Forelimb muscle (tissue), 1 donor: ENCODE measurements at places on chromosomes 13 and 19. TPM values are rescaled to one million over a fixed set of nuclear protein-coding genes. Genes with fewer than 3 reads are reported as not detected.

Gene ADM5
- 0.99 TPM for polyA plus RNA-seq

Gene CLEC17A
- polyA plus RNA-seq: not detected

Gene ZSWIM4
- 2.9 TPM for polyA plus RNA-seq

Gene PRSS57
- polyA plus RNA-seq: 0.44 TPM

Gene PNMA8A
- polyA plus RNA-seq: 35.9 TPM

Gene OR10H1
- polyA plus RNA-seq: 0.04 TPM

Gene U2AF1L4
- 16.6 TPM for polyA plus RNA-seq

Gene OVOL3
- not detected for polyA plus RNA-seq

Gene NCCRP1
- 0.06 TPM for polyA plus RNA-seq

Gene PGLYRP2
- polyA plus RNA-seq: not detected

Gene TARM1
- polyA plus RNA-seq: not detected

Gene ZNF229
- 4.8 TPM for polyA plus RNA-seq

Gene ZNF560
- polyA plus RNA-seq: 0.09 TPM

Gene CXCL17
- not detected for polyA plus RNA-seq

Gene KLF5
- 27.8 TPM for polyA plus RNA-seq

Gene SGCG
- polyA plus RNA-seq: 70.9 TPM

Gene TBXA2R
- polyA plus RNA-seq: 1.7 TPM

Gene ZNF776
- 15.4 TPM for polyA plus RNA-seq

Gene PTGIR
- 3.5 TPM for polyA plus RNA-seq

Gene RNF17
- polyA plus RNA-seq: 0.19 TPM

Gene DCLK1
- polyA plus RNA-seq: 77.3 TPM

Gene METTL21C
- polyA plus RNA-seq: 17.6 TPM

Gene THSD8
- polyA plus RNA-seq: 3.0 TPM

Gene WDR87
- 0.19 TPM for polyA plus RNA-seq

Gene PINLYP
- 5.1 TPM for polyA plus RNA-seq

Gene OR7A5
- polyA plus RNA-seq: not detected

Gene SULT2A1
- not detected for polyA plus RNA-seq
